Inflammatory macrophage treated with lipopolysaccharide for 4 hours (primary cell): ENCODE measurements at places on chromosomes 16 and 17.

- DNase-seq: no peak
Observed at GRCh38 chr17:17362540-17362930, 59.4 kb downstream of the NT5M start.

DNA sequence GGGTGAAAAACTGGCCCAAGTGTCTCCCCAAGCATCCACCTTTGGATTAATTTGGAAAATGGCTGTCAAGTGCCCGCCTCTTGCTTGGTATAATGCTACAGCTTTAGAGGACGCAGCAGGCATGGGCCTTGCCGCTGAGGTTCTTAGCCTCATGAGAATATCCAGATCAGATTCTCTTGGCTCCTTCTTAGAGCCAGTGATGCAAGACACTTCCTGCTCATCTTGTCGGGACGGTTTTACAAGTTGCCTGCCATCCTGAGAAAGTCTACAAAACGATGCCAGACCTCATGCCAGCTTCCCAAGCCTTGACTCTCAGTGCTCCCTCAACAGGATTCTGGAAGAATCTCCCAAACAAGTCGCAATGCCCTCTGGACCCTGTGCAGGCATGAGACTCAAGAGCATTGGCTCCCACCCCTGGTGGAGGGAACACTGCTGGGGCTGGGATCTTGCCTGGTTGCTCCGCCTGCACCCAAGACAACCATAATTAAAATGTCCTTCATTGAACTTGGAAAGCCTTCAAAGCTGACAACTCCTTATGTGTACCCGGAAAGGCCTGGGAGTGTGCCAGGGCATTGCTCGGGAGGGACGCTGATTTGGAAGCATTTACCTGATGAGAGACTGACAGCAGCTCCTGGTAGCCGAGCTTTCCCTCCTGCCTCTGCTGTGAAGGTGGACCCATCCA lies 25.8 kb upstream of the STH start:
- no peak for DNase-seq

- no peak for DNase-seq
Observed at GRCh38 chr16:26111900-26112299, 420.1 kb downstream of the HS3ST4 start.

GRCh38 chr17:65323049-65323448 lies 185.9 kb downstream of the RGS9 start:
- DNase-seq: no peak
